Activated T-cell treated with anti-CD3 and anti-CD28 coated beads for 4 hours (primary cell): ENCODE measurements at places on chromosomes 5 and 9.

GRCh38 chr5:153496835-153497234 is 6.4 kb downstream of the GRIA1 start:
- no peak for DNase-seq

DNA sequence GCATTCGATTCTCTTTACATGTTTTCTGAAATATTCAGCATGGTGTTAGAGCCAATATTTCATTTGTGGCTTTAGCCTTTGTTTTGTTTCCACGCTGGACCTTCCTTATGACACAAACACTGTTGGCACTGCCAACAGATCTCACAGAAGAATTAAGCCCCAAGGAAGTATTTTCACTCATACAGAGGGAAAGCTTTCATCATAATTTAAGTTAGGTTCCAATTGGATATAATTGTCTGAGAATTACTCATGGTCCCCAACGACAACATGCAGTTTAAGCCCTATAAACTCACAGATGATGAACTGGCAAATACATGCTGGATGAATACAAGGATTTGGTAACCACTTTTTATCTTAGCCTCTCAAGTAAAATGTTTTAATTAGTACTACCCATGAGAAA is 259.5 kb downstream of the EBF1 start:
- DNase-seq = no peak

- no peak for DNase-seq
Measured at GRCh38 chr9:4148751-4149150, 151.1 kb downstream of the GLIS3 start.

- no peak for DNase-seq
Measured at GRCh38 chr5:6492934-6493333, 44.3 kb downstream of the UBE2QL1 start.

DNA sequence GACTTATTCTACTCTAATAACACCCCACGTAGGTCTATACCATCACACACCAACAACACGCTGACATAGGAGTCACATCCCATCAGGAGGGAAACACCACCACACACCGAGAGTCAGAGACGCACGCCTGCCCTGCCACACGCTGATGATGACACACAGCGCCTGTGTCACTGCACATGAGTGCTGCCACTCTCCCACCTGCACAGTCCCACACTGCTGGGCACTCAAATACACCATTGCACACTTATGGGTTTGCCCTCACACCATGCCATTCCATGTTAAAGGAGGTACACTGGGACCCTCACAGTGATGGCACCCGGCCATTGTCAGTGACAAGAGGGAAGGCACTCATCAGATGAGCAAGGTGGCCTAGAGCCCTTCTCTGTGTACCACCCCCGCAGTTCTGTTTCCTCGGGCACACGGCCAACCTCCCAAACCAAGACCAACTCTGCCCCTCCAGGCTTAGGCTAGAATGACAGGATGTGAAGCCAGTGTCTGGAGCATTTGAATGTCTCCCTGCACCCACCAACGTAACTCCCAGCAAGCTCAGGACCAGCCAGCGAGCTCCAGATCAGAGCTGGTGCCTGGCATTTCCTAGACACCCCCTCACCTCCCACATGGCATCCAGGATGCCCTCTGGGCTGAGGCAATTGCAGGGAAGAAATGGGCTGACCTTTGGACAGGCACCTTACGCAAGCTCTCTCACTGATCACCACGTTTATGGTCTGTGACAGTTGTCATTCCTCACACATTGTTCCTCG is 3.6 kb upstream of the CPLX2 start:
- no peak for DNase-seq

DNA sequence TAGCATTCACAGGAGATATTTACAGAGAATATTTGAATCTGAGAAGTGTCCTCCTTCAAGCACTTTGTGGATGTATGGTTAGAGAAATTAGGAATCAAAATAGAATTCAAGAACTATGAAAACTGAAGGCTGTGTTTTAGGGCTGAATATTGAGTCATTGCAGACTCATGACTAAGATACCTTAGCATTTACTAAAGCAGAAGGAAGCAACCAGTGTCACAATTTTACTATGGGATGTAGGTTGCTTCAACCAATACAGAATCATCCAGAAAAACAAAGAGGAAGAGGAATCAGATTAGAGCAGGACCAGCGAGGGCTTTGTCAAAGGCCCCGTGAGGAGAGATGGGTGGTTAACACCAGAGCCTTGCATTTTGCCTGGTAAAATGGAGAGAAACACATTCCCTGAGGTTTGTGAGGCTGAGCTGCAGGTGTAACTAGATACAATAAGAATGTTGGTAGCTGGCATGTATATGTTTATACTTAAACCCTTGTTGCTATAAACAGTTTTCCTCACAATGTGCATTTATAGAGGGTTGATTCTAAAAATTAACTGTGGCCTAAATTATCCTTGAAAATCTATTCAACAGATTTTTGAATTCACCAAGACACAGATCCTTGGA is 518.1 kb downstream of the AGTPBP1 start:
- no peak for DNase-seq

- peak; percentile 19 for DNase-seq
Measured at GRCh38 chr5:321230-321725, at the start of gene AHRR. Gene AHRR (plus strand): TSS chr5:321714. CDS start chr5:343903, 22,189 bp downstream.
